NCI-H187 (cell line): ENCODE measurements at places on chromosomes 2 and 18.

- DNase-seq = no peak
Observed at GRCh38 chr2:145043399-145043834, 523.5 kb upstream of the ZEB2 start.

DNA sequence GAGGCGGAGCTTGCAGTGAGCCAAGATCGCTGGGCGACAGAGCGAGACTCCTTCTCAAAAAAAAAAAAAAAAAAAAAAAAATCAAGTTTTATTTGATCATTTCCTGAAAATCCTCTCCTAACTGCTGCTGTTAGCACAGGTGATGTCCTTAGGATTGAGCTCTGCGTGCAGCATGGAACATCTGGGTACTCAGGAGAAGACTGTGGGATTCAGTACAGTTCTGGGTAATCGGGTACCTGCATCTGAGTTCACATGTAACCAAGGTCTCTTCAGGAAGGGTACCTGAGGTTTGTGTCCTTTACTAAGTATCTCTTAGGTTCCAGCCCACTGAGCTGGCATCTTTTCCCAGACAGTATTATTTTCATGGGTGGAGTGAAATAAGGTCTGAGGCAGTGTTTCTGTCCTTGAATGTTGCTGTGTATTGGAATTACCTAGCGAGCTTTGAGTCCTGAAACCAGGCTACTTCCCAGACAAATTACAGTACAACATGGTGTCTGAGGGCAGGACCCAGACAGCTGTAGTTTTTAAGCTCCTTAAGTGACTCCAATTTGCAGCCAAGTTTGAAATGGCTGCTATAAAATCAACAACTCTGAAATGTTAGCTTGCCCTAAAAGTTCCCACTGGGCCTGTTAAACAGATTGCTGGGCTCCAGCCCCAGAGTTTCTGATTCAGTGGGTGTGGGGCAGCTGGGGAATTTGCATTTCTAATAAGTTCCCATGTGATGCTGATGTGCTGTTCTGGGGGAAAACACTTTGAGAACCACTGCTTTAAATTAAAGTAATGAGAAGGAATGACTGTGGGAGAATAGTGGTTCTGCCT, 120.5 kb downstream of the PMAIP1 start:
- DNase-seq = no peak

DNA sequence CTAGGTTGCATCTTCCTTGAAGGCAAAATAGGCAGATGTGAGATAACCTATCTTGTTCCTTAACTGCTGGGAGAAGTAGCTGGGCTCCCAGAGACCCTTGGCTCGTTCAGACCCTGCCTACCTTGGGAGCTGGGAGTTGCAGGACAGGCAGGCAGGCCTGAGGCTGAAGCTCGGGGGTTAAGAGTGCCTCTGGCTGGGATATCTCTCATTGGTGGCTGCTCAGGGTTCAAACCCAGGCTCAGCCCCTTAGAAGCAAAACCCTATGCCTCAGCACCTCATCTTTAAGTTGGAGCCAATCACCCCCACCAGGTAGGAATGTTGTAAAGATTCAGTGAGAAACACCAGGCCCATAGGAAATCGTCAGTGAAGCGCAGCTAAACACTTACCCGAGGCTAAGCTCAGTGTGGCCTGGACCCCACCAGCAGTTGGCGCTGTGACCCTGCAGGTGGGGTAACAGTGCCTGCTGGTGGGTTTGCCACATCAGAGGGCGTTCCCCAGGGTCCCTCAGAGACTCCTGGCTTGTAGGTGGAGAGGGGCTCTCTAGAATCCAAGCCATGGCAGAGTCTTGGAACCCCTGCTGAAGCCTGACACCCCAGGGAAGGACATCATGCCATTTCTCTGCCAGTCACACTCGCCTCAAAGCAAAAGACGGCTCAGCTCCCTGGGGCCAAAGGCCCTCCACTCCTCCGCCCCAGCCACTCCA, 54.6 kb upstream of the GPR17 start:
- no peak for DNase-seq

DNA sequence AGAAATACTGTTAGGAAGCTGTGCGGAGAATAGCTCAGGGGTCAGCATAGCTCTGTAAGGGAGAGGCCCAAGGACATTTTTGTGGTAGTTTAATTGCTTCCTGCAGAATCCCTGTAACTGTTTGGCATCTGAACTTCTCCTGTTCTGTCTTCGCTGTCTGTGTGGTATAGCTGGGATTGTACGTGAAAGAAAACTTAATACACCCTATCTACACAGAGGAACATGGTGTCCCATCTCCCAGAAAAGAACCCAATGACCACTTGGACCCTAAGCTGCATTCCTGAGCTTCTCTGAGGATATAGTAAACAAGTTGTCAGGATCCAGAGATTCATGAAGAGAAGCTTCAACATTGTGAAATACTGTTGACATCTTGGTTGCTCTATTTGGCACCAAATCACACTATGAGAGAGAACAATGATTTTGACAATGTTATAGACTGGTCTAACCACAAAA, 81.3 kb downstream of the CDC42EP3 start:
- no peak for DNase-seq

DNA sequence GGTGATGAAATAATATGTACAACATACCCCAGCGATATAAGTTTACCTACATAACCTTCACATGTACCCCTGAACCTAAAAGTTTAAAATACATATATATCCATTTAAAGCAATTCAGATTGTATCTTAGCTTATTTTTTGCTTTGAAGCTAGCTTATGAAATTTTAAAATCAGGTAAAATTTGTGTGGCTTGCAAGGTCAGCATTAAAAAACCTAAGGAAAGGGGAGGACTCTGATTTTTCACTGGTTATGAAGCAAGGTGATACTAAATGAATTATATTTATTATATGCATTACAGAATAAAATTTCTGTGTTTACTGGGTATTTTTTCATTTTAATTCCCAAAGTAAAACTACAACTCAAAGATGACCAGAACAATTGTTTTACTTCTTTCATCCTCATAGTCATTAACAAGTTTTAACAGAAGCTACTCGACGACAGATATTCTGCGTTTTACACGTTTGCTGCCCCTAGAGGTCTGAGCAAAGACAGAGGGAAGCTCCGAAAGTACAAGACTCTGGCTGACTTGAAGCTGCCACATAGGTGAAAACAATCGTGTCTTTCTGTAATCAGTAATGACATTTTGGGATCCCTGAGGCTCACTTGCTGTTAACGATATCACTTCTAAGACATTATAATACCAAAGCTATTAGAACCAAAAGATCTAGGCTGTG, 17.1 kb downstream of the PKP4 start:
- DNase-seq = no peak

GRCh38 chr18:36630917-36631316, 197.9 kb downstream of the TPGS2 start:
- DNase-seq = no peak

DNA sequence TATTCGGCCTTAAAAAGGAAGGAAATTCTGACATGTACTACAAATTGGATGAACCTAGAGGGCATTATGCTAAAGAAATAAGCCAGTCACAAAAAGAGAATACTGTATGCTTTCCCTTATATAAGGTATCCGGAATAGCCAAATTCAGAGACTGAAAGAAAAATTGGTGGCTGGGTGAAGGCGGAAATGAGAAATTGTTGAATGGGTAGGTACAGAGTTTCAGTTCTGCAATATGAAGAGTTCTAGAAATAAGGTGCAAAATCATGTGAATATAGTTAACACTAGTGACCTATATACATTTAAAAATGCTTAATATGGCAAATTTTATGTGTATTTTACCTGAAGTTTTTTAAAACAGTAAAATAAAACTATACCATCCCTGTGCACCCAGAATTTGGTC, 43.1 kb downstream of the RMP24 start:
- DNase-seq = no peak

DNA sequence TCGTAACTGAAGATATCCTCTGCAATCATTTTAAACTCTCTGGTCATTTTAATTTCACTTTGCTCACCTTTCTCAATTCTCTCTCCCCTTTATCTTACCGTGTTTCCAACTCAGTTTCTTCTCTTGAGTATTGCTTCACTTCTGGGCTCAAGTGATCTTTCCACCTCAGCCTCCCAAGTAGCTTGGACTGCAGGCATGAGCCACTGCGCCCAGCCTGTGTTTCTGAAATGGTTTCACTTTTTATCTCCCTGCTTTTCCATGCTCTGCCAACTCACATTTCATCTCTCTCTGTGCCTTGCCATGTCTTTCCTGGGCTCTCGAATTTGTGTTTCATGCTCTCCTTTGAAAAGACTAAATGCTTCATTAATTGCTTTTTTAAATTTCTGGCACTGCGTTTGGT, 30.5 kb upstream of the TMEM131 start:
- no peak for DNase-seq

GRCh38 chr18:70840649-70841048, 551.8 kb downstream of the SOCS6 start:
- DNase-seq = no peak

GRCh38 chr2:9113262-9113661, 93.3 kb upstream of the ASAP2 start:
- DNase-seq = no peak

DNA sequence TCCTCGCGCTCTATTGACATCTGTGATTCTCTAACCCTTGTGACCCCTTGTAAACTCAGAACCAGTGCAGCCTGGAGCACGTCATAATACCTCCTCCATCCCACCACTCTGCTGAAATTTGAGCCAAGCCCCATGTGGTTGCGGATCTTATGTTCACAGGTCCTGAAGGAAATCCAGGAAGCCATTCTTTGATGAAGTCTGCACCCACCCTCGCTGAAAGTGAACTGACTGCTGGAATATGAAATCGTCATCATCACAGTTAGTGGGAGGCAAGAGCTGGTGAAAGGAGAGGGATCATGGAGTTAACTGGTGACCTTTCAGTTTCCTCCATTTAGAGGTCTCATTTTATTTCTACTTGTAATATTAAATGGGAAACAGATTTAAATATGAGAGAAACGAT, 21.6 kb downstream of the ZEB2 start:
- no peak for DNase-seq

- DNase-seq = no peak
Observed at GRCh38 chr2:196166876-196167275, 4.5 kb downstream of the STK17B start.

DNA sequence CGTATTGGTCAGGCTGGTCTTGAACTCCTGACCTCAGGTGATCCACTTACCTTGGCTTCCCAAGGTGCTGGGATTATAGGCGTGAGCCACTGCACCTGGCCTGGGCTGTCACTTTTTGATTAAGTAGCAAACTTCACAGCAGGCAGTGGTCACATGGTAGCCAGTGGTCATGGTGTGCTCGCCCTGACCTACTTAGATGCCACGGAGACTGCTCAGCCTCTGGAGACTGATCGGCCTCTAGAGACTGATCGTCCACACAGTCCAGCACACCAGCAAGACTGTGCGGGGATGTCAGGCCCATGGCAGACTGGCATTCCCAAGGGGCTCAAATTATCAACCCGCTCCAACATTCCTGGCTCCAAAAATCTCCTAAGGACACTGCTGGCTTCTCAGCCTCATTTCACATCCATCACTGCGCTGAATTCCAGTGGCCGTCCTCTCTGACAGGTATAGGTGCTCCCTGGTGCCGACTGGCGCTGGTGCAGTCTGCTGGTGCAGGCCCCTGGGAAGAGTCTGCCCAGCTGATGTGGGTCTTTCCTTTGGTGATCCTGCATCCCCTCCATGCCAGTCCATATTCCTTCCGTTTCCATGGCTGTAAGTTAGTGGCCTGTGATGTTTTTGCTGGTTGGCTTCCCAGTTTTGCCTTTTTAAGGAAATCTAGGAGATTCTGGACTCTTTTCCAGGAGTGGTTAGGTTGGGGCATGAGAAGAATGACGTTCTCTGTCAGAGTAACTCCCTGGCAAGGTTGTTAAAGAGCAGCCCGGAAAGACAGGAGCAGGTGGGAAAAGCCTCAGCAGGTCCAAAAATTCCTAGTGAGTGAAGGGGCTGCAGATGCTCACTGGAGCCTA, 374.5 kb upstream of the HS6ST1 start:
- DNase-seq = no peak

- DNase-seq = no peak
Observed at GRCh38 chr2:150479075-150479915, 8.2 kb downstream of the RND3 start.

- DNase-seq = no peak
Observed at GRCh38 chr2:204277226-204277625, 268.0 kb upstream of the PARD3B start.

- DNase-seq = no peak
Observed at GRCh38 chr2:152781175-152781574, 62.8 kb downstream of the ARL6IP6 start.

- DNase-seq = no peak
Observed at GRCh38 chr2:225140723-225141122, 98.5 kb upstream of the DOCK10 start.

DNA sequence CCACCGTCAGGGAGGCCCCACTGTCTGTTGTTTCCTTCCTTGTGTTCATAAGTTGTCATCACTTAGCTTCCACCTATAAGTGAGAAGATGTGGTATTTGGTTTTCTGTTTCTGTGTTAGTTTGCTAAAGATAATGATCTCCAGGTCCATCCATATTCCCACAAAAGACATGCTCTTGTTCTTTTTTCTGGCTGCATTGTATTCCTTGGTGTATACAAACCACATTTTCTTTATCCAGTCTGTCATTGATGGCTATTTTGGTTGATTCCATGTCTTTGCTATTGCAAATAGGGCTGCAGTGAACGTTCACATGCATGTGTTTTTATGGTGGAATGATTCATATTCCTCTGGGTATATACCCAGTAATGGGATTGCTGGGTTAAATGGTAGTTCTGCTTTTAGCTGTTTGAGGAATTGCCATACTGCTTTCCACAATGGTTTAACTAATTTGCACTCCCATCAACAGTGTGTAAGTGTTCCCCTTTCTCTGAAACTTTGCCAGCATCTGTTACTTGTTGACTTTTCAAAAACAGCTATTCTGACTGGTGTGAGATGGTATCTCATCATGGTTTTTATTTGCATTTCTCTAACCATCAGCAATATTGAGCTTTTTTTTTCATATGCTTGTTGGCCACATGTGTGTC, 156.6 kb upstream of the NOSTRIN start:
- DNase-seq = no peak

DNA sequence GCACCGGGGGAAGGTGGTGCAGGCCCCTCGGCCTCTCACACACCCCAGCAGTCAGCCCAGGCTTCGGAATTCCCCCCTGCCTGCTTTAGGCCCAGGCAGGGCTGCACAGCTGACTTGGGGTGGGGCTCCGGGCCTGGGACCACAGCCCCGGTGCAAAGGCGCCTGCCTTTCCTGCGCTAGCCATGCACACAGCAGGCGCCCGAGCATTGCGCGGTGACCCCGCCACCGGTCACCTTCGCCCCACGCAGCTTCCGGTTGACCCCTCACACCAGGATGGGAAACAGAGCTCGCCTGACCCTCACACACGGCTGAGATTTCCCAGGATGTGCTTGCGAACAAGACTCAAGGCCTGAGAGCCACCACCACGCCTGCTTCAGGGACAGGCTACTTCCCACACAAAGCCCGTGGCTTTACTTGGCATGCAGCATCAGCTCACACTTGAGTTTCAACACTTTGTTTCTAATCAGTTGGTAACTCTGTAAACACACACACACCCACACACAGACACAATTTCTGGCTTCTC, 46.0 kb downstream of the SLC66A2 start:
- no peak for DNase-seq

- DNase-seq = no peak
Observed at GRCh38 chr18:64639536-64639935, 490.6 kb upstream of the LINC00305 start.

DNA sequence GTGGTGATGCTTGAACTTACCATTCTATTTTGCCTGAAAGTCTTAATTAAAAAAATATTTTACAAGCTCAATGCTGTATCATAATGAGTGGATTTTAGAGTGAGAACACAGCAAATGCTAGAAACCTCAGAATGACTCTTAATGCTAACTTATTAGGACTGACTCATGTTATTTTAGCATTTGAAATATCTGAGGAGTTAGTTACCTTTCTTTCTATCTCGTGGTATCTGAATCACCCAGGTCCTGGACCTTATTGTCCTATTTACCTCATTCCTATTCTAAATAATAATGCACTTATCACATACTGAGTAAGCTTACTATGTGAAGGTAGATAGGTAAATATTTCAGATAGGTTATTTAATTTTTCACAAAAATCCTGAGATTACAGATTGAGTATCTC, 70.7 kb downstream of the SOS1 start:
- DNase-seq = no peak
